B cell (primary cell): ENCODE measurements at places on chromosomes 5 and 9.

GRCh38 chr5:156456857-156457256 lies 129.9 kb downstream of the SGCD start:
- no peak for DNase-seq

- no peak for DNase-seq
Measured at GRCh38 chr9:109463924-109464625, 34.0 kb downstream of the PTPN3 start.

DNA sequence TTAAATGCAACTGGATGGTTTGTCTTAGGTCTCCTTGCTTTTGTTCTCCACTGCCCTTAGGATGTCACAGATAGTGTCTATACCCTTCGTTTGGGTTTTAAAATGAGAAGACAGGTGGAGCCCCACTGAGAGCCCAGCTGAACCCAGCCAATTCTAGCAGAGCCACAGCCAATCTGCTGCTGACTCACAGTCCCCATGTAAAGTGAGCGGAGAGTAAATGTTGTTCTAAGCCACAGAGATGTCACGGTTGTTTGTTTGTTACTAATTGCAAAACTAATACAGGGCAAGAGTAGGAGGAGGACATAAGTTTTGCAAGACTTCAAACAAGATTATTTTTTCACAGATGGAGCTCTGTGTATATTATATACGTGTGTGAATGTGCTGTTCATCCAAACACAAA lies 50.5 kb upstream of the AGXT2 start:
- DNase-seq, result no peak

- DNase-seq, result no peak
Measured at GRCh38 chr5:17816505-17816904, 182.2 kb downstream of the TAF11L14 start.

DNA sequence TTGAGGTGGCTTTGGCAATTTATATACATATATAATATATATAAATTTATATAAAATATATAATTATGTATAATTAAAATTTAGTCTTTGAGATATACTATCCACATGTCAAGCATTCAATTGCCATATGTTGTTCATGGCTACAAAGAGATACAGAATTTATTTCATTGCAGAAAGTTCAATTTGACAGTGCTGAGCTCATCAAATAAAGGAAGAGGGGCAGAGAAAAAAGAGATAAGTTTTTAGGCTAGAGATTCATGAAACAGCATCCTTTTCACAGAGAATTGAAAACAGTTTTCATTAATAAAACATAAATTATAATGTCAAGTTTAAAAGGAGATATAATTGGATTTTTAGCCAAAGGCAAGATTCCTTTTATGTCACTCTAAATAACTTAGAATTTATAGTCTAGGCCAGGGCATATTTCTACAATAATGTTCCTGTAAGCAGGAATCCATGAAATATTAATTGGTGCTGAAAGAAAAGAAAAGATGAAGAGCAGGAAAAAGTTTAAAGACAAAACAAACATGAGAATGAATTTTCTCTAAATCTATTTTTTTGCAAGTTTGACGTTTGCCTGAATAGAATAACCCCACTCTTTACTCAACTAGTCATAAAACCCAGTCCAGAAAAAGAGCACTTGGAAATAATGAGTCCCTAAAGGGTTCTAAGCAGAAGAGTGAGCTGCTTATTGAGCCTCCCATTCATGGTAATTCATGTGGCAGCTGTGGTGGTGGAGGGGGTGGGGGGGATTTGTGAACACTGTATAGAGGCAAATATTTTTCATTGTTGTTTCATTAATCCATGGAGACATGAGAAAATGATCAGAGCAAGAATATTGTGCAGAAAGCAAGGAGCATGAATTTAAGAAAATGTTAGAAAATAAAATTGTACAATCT lies 1279.5 kb downstream of the CDH12 start:
- no peak for DNase-seq

DNA sequence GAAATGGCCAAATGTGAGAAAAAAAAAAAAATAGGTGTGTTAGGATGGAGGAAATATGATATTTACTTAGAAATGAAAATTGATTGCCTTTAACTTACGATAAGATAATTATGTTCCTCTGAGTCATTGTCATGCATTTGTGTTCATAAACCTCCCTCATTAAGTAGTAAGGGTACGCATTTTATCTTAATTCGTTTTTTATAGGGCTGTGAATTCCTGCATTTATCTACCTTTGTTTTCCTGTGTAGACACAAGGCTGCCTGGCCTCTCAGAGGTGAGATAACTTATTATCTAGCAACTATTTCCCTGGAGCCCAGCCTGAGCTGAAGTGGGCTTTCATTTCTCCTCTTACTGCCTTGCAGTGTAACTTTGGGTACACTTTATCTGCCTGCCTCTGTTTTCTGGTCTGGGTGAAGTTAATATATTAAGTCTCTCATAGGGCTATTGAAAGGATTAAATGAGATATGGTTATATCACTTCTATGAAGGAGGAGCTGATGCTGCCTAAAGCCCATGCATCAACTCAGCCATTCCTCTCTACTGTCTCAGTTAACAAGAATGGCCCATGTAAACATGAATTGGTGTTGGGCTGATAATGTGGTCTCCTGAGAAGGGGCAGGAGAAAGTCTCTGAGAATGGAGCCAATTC lies 103.8 kb upstream of the KLF4 start:
- no peak for DNase-seq

DNA sequence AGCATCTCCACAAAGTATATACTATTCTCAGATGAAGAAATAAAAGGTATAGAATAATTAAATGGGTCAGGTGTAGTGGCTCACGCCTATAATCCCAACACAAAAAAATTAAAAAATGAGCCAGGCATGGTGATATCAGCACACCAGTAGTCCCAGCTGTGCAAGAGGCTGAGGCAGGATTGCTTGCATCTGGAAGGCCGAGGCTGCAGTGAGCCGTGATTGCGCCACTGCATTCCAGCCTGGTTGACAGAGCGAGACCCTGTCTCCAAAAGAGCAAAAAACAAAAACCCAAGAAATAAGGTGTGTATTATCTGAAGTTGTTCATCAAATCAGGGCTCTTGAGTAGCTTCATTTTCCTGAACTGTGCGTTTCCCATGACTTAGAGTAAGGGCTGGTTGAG lies 83.2 kb upstream of the MYO10 start:
- no peak for DNase-seq
